ENCODE measurements at places on chromosomes 5 and 9. TPM values are rescaled to one million over a fixed set of nuclear protein-coding genes. Genes with fewer than 3 reads are reported as not detected.

RPS14 gene
- 3,620 TPM for polyA plus RNA-seq

ABCA2 gene
- 8.8 TPM for polyA plus RNA-seq

WNK2 gene
- polyA plus RNA-seq: not detected

IL3 gene
- not detected for polyA plus RNA-seq

CACNA1B gene
- polyA plus RNA-seq: 0.01 TPM

GABRA6 gene
- not detected for polyA plus RNA-seq

PIP5KL1 gene
- polyA plus RNA-seq: 1.2 TPM

HACD4 gene
- 8.5 TPM for polyA plus RNA-seq

AK3 gene
- polyA plus RNA-seq: 70.3 TPM

QRFP gene
- polyA plus RNA-seq: not detected

ECM2 gene
- 1.6 TPM for polyA plus RNA-seq

ADRA1B gene
- polyA plus RNA-seq: 0.58 TPM

All from AG04450 (cell line).